ENCODE measurements at places on chromosomes 12 and 14.

DNA sequence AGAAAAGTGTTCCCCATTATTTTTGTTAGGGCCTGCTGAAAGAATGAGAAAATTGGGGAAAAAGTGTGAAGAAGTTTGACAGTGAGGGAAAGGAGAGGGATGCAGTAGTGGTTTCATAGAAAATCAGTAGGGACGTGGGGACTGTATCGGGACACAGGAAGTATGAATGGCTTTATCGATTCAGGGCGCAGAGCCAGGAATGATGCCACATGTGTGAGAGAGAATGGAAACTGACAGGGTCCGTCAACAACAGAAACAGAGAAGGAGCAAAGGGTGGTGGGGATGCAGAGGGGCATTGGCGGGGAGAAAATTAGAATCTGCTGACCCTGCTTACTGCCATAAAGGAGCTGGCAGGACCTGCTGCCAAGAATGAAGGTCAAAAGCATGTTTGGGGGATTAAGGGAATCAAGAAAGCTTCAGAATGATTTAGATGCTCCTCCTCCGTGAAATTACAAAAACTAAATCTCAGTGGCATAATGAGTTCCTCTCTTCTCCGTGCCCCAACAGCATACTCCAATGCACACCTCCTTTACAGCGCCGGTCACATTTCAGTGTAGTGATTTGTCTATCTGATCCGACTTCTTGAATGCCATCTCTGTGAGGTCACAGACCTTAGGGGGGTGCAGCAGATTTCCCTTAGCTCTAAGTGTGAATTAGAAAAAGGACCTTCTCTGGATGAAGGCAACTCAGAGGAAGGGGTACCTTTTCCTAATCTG, 92.6 kb downstream of the EMP1 start:
- DNase-seq: no peak

DNA sequence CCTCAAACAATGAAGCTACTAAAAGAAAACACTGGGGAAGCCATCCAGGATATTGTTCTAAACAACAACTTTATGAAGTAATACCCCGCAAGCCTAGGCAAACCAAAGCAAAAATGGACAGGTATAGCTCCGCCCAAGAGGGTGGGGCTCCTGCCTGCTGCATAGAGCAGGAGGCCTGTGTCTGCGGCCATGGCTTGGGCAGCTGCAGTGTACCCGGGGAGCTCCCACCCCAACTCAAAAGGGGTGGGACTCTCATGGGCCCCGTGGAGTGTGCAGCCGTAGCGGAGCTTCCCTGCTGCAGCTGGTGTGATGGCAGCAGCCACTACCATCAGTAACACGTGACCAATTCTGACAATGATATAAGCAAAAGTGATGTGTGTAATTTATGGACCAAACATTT, 264.2 kb upstream of the KITLG start:
- no peak for DNase-seq

- no peak for DNase-seq
Observed at GRCh38 chr12:89621521-89621920, 87.1 kb downstream of the ATP2B1 start.

DNA sequence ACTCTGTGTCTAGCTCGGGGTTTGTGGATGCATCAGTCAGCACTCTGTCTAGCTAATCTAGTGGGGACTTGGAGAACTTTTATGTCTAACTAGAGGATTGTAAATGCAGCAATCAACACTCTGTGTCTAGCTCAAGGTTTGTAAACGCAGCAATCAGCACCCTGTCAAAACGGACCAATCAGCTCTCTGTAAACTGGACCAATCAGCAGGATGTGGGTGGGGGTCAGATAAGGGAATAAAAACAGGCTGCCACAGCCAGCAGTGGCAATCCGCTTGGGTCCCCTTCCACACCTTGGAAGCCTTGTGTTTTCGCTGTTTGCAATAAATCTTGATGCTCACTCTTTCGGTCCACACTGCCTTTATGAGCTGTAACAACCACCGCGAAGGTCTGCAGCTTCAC, 920.7 kb upstream of the FOXG1 start:
- DNase-seq: no peak

DNA sequence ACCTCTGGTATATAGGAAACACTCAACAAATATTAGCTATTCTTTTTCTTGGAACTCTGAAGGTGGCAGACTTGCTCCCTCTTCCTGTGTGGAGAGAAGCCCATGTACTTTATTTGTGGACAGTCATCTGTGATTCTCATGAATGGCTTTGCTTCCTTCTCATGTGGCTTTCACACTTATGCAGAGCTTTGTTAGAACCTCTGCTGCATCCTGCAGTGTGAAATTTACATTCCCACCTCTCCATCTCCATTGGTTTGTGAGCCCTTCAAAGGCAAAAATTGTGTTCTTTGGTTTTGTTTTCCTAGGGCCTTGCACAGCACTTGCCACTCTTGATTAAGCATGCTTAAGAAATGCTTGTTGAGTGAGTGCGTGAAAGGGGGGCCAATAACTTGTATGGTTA, 51.9 kb downstream of the BICD1 start:
- no peak for DNase-seq

GRCh38 chr14:32950584-32950983, 11.9 kb downstream of the NPAS3 start:
- DNase-seq: no peak

DNA sequence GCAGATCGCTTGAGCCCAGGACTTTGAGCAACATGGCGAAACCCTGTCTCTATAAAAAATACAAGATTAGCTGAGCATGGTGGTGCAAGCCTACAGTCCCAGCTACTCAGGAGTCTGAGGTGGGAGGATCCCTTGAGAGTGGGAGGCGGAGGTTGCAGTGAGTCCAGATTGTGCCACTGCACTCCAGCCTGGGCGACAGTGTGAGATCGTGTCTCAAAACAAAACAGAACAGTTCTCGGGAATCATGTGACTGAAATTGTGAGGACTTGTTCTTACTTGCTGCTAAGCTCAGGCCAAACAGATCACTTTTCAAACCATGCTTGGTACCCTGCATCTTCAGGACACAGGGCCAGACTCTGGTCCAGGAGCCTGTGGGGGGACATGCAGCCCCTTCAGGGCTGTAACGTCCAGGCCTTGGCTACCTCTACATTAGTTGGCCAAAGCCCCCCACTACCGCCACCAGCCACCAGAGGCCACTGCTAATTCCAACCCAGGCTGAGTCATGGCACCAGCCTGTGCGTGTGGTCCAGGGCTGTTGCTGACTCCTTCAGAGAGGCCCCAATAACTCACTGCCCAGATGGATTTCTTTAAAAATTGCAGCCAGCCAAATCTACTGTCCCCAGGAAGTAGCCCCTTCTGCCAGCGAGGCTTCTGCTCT, 33.4 kb upstream of the SYNDIG1L start:
- no peak for DNase-seq

- DNase-seq: no peak
Observed at GRCh38 chr12:64889434-64890216, 65.2 kb downstream of the TBC1D30 start.
